Cardiac muscle cell (in vitro differentiated cells and primary cell): ENCODE measurements at places on chromosomes 12 and 14.

- H3K4me3 ChIP-seq = peak overlapping the region; percentile 48
- H3K27me3 ChIP-seq = no peaks in the 10 kb centered on the region
- H3K36me3 ChIP-seq = peaks cover 6% of the 10 kb centered on the region
- H3K4me1 ChIP-seq = peaks cover 48% of the 10 kb centered on the region
Measured at GRCh38 chr12:121579190-121579791, 1.5 kb downstream of the KDM2B start.

GRCh38 chr12:124024776-124025175, 51.8 kb downstream of the ZNF664 start:
- DNase-seq = no peak
- H3K4me3 ChIP-seq = no peak overlapping the region
- no peaks in the 10 kb centered on the region for H3K27me3 ChIP-seq
- no peaks in the 10 kb centered on the region for H3K36me3 ChIP-seq

- no peak overlapping the region for H3K4me3 ChIP-seq
- DNase-seq = peak; percentile 57
- no peaks in the 10 kb centered on the region for H3K4me1 ChIP-seq
- no peak overlapping the region for H3K27ac ChIP-seq
- H3K36me3 ChIP-seq = no peaks in the 10 kb centered on the region
- H3K27me3 ChIP-seq = peaks cover 13% of the 10 kb centered on the region
Measured at GRCh38 chr12:48199774-48200221, 3.3 kb downstream of the OR10AD1 start.

DNA sequence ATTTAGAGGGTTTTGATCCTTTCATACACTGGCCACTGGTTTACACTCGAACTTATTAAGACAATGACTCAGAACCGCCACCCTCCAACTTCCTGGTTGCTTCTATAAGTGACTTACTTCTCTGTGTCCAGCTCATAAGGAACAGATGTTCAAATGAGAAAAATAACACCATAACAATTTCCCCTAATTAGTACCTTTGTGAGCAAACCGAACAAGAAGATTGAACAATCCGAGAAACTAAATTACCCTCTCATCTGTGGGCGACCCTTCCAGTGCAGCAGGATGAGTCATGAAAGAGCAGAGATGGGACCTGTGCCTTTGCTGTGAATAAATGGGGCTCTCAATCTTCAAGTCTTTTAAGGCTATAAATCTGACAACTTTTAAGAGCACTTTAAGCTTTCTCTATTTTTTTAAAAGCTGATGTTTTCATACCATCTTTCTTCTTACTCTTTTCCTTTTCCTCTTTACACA, 146.8 kb upstream of the RASSF8 start:
- no peak overlapping the region for H3K27ac ChIP-seq
- no peaks in the 10 kb centered on the region for H3K36me3 ChIP-seq
- DNase-seq = no peak
- no peaks in the 10 kb centered on the region for H3K4me1 ChIP-seq

DNA sequence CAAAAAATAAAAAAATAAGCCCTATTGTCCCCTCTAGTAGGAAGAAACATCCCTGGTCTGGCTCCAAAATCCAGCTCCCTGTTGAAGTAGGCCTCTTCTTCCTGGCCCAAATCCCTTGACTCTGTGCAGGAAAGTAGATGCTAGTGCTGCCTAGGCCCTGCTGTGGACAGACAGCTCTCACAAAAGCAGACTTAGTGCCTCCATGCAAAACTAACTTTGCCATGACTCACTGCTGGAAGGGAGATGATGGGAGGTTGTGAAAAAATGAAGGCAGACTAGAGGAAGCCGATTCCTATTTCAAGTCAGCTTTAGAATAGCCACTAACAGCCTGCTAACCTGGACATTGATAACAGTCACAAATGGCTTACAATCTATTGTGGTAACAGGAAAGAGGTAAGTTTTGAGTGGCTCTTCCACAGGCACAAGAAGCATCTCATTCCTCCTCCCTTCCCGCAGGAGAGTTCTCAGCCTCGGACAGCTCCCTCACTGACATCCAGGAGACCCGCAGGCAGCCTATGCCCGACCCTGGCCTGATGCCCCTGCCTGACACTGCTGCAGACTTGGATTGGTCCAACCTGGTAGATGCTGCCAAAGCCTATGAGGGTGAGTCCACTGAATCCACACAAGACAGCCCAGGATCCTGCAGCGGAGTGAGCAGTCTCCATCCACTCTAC, 198.9 kb upstream of the RGS6 start:
- peaks cover 7% of the 10 kb centered on the region for H3K36me3 ChIP-seq
- DNase-seq = peak; percentile 57
- no peak overlapping the region for H3K4me3 ChIP-seq
- H3K4me1 ChIP-seq = no peaks in the 10 kb centered on the region
- H3K27ac ChIP-seq = no peak overlapping the region

- no peaks in the 10 kb centered on the region for H3K36me3 ChIP-seq
- no peak overlapping the region for H3K27ac ChIP-seq
- H3K4me1 ChIP-seq = no peaks in the 10 kb centered on the region
- H3K4me3 ChIP-seq = no peak overlapping the region
- DNase-seq = no peak
- H3K27me3 ChIP-seq = peaks cover 79% of the 10 kb centered on the region
Measured at GRCh38 chr12:54204316-54204715, 15.5 kb upstream of the SMUG1 start.

DNA sequence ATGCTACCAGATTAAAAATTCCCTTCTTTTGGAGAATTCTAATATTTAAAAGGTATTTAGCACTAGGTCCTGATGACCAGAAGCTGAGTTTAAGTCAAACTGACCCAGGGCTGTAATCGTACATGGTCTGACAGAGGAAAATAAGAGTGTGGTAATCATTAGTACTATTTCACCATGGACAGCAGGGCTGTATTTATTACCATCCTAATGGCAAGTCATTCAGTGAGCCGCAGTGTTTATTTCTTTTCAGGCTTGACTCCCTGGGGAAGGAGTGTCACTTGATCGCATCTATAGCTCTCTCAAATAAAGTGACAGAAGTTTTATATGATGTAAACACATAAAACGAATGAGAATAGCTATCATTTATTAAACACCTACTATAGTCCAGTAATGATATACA, 261.8 kb downstream of the BTG1 start:
- H3K4me1 ChIP-seq = peaks cover 24% of the 10 kb centered on the region
- no peak for DNase-seq
- no peaks in the 10 kb centered on the region for H3K27me3 ChIP-seq
- no peak overlapping the region for H3K4me3 ChIP-seq
- no peaks in the 10 kb centered on the region for H3K36me3 ChIP-seq

DNA sequence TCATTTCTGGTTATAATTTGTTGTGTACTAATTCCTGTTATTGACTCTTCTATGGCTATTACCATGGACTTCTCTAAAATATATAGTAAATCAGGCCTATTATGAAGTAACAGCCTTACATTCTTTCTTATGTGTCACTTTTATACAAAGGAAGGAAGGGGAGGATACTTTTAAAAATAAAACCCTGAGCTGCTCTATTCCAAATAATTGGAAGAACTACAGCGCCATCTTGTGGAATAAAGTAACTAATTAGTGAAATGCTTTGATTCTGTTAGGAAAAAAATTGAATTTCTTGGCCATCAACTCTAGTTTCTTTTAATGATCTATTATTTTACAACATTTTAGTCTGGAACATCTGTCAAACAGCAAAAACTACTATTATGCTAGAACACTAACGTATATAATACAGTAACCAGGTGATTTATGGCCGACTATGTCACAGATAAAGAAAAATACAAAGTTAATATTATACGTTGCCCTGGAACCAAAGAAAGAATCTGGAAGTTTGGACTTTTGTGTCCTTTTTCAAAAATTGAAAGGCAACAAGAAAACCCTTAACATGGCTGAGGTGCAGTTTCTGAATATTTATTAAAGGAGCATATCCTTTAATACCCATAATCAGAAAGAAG, 55.0 kb upstream of the NELL2 start:
- peaks cover 3% of the 10 kb centered on the region for H3K4me1 ChIP-seq
- H3K27ac ChIP-seq = no peak overlapping the region

GRCh38 chr14:37093364-37093763, 79.0 kb downstream of the SLC25A21 start:
- DNase-seq = no peak
- no peak overlapping the region for H3K27ac ChIP-seq
- H3K27me3 ChIP-seq = no peaks in the 10 kb centered on the region
- H3K36me3 ChIP-seq = no peaks in the 10 kb centered on the region
- H3K4me1 ChIP-seq = no peaks in the 10 kb centered on the region

DNA sequence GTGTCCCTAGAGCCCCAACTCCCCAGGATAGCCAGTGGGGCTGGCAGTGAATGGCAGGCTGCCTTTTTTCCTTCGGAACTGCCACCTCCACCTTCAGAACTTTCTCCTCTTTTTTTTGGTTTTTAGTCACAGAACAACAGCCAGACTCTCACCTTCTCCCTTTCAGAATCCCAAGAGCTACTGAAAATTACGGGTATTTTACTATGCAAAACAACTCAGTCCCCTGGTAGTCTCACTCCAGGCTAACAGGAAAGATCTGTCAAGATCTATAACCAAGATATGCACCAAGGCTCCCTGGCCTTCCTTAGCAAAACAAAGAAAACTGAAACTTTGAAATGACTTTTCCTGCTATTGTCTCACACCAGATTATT, 12.5 kb downstream of the PLEKHG6 start:
- no peaks in the 10 kb centered on the region for H3K36me3 ChIP-seq
- H3K27me3 ChIP-seq = no peaks in the 10 kb centered on the region
- peak overlapping the region; percentile 43 for H3K27ac ChIP-seq
- no peak for DNase-seq
- H3K4me3 ChIP-seq = no peak overlapping the region

GRCh38 chr12:67651132-67651695, 2.7 kb downstream of the DYRK2 start:
- peaks cover 3% of the 10 kb centered on the region for H3K36me3 ChIP-seq
- DNase-seq = peak; percentile 27
- peak overlapping the region; percentile 61 for H3K4me3 ChIP-seq
- peak overlapping the region; percentile 97 for H3K27ac ChIP-seq

GRCh38 chr14:50600849-50601248, 40.9 kb downstream of the ATL1 start:
- H3K36me3 ChIP-seq = no peaks in the 10 kb centered on the region
- H3K27me3 ChIP-seq = no peaks in the 10 kb centered on the region
- no peak overlapping the region for H3K27ac ChIP-seq

DNA sequence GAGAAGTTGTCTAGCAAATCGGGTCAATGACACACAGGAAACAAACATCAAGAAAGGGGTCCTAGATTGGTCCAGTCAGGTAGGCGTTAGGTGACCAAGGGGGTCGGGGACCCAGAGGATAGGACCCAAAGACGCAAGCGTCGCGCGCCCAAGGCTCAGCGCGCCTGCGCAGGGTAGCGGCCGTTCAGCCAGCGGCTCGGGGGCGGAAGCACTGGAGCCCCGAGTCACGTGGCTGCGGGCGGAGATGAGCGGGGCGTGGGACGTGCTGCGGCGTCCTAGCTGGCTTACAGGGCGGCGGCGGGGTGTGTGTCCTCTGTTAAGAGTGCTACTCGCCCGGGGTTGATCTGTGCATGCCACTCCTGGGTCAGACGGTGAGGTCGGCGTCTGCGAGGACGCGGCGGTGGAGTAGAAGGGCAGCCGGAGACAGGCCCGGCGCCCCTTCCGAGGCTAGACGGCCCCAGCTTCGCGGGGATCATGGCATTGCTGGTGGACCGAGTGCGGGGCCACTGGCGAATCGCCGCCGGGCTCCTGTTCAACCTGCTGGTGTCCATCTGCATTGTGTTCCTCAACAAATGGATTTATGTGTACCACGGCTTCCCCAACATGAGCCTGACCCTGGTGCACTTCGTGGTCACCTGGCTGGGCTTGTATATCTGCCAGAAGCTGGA, at the start of gene SLC35E3:
Gene SLC35E3, plus strand, starts transcription at position 273 of the 668 bp plus-strand sequence. Its CDS starts 202 bp downstream, at position 475.
- H3K27me3 ChIP-seq = no peaks in the 10 kb centered on the region
- H3K4me3 ChIP-seq = peak within 1 kb of the TSS; percentile 52
- peaks cover 18% of the 10 kb centered on the region for H3K4me1 ChIP-seq
- peaks cover 3% of the 10 kb centered on the region for H3K36me3 ChIP-seq
